ENCODE measurements at places on chromosomes 6 and 20.
A peak's percentile ranks its signal among the peaks of the same experiment; 100 is the strongest.

GRCh38 chr6:130513770-130514169 is 148.0 kb downstream of the TMEM200A start:
- DNase-seq = no peak

DNA sequence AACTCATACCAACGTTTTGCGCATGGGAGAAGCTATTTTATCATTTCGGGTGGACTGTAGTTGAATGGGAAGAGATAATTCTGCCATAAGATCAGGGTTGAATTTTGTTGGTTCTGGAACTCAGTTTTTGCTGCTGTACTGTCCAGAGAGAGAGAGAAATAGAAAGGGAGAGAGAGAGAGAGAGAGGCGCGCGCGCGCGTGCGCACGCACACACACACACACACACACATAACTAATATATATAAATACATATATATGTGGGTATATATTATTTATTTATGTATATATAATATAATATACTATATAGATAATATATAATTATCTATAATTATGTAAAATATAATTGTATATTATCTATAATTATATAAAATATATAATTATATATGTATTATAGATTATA is 21.9 kb downstream of the ATRN start:
- no peak for DNase-seq

- peak; percentile 9 for DNase-seq
These were observed 7.7 kb upstream of the ZNF334 start for GRCh38 chr20:46520976-46521579.

DNA sequence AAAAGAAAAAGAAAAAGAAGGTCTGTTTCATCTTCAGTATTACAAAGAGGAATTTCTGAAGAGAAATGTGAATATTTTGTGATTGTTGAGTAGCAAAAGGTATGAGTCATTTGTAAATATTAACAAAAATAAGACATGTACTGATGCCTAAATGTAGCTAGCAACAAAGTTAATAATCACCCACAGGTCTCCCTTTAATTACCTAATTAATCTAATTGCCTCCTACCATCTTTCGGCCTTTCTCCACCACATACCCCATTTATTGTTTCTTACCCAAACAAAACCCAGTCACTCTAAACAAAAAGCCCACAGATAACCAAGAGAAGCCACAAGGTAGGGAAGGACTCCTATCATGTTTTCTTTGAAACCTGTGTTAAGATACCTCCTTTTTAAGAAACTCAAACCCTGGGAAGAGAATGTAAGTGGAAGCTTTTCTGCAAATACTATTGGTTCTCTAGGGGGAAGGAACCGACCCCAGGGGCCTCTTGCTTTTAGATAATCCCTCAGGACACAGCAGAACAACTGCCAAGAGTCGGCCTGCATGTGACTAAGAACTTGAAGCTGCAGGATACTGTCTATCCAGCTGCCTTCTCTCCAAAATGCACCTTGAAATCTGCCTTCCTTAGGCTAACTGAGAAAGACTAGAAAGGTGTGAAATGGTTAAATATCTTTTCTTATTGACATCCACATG is 16.1 kb upstream of the STK38 start:
- no peak for DNase-seq

- DNase-seq = peak; percentile 5
These were observed 241 bp upstream of the CFAP206 start for GRCh38 chr6:87407561-87407900.

GRCh38 chr6:168043848-168044415 is 35.1 kb downstream of the FRMD1 start:
- no peak for DNase-seq

- DNase-seq = no peak
These were observed 98.6 kb downstream of the HFE start for GRCh38 chr6:26185802-26186201.

- no peak for DNase-seq
These were observed 5.0 kb downstream of the MARCKS start for GRCh38 chr6:113862112-113862511.

- no peak for DNase-seq
These were observed 45.3 kb downstream of the ELOVL4 start for GRCh38 chr6:79902046-79902445.
